Dermis lymphatic vessel endothelial cell (primary cell): ENCODE measurements at places on chromosomes 13 and 19. TPM values are rescaled to one million over a fixed set of nuclear protein-coding genes. Genes with fewer than 3 reads are reported as not detected.

Gene KRTDAP
- not detected in 2 replicates for total RNA-seq

Gene KLK4
- not detected in 2 replicates for total RNA-seq

Gene SHC2
- total RNA-seq = 9.3 and 22.0 TPM in 2 replicates

Gene ZNF813
- 4.4 and 7.3 TPM in 2 replicates for total RNA-seq

Gene SULT2A1
- total RNA-seq = not detected in 2 replicates

Gene C19orf81
- total RNA-seq = not detected in 2 replicates

Gene KLK14
- total RNA-seq = not detected in 2 replicates

Gene ZNF420
- 8.2 and 10.0 TPM in 2 replicates for total RNA-seq

Gene THOP1
- 37.2 and 46.7 TPM in 2 replicates for total RNA-seq
